T follicular helper cell (primary cell): ENCODE measurements at places on chromosomes 7 and 10.

- no peak for DNase-seq
Measured at GRCh38 chr7:105799006-105799405, 77.4 kb downstream of the ATXN7L1 start.

- DNase-seq: no peak
Measured at GRCh38 chr7:105030447-105030846, 16.4 kb downstream of the KMT2E start.

- no peak for DNase-seq
Measured at GRCh38 chr7:1855725-1856160, 185.7 kb downstream of the ELFN1 start.

DNA sequence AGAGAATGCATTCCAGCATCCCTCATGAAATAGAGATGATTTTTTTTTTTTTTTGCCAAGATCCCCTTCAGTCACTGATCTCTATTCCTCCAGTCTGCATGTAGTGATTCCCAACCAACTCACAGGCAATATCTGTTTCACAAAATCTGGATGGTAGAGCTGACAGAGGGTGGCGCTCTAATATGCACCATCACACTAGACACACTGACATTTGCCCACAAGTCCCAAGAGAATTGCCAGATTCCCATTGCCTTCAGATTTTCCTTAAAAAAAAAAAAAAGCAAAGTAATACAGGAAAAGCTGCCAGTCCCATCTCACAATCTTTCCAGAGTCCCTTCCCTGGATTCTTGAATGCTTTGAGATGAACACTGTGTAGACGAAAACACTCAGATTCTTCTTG lies 301.0 kb downstream of the SORCS1 start:
- no peak for DNase-seq

DNA sequence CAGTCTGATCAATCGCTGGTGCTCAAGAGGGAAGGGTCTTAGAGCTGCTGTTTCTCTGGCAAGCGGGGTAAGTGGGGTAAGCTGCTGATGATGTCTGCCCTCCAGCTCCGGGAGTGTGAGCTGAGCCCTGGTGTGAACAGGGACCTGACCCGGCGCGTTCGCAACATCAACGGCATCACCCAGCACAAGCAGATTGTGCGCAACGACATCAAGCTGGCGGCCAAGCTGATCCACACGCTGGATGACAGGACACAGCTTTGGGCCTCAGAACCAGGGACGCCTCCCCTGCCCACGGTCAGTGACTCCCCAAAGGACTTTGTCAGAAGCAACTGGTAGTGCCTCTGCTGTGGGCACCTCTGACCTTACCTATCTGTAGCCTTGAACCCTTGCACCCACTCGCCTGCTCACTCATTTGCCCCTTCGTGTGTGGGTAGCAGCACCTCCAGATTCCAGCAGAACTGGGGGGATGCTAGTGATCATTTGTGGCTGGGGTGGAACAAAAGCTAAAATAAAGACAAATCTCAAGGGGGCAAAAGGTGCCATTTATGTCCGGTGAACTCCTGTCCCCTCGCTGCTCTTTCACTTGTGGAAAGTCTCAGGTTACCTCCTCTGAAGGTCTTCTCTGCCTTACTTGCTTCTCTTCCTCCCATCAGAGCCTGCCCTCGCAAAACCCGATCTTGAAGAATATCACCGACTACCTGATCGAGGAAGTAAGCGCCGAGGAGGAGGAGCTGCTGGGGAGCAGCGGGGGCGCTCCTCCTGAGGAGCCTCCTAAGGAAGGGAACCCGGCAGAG lies 3.2 kb downstream of the UFSP1 start:
- no peak for DNase-seq

GRCh38 chr7:83832009-83832408 lies 183.1 kb upstream of the SEMA3E start:
- DNase-seq: no peak

DNA sequence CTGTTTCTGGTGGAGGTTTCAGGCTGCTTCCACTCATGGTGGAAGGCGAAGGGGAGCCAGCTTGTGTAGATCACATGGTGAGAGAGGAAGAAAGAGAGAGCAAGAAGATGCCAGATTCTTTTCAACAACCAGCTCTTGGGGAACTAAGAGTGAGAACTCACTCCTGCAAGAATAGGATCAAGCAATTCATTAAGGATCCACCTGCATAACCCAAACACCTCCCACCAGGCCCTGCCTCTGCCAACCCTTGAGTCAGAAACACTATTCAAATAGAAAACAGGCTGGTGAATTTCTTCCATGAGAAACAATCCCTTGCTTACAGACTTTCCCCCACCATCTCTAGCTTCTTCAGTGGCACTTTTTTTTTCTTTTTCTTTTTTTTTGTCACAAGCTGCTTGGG lies 317.2 kb downstream of the GPR158 start:
- no peak for DNase-seq

DNA sequence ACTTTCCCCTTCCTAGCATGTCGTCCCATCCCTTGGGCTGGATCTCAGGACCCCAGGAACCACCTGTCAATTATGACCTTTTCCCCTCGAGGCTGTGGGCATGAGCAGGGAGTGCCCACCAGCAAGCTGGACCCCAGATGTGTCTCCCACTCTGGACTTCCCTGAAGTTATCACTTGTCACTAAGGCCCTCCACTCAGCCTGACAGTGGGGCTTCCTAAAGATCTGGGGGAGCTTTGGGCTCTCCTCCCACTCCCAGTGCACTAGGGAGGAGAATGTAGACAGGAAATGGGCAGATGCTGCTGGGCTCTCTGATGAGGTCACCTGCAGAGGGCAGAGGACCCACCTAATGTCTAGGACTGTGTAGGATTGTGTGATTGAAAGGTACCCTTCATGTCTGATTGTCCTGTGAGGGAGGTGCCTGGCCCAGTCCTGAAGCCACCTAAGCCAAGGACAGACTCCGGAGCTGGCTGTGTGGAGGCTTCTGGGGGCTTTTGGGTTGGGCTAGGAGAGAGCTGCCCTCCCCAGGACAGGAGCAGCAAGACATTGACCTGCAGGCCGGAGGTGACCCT lies 18.7 kb downstream of the MYO1G start:
- DNase-seq: no peak

DNA sequence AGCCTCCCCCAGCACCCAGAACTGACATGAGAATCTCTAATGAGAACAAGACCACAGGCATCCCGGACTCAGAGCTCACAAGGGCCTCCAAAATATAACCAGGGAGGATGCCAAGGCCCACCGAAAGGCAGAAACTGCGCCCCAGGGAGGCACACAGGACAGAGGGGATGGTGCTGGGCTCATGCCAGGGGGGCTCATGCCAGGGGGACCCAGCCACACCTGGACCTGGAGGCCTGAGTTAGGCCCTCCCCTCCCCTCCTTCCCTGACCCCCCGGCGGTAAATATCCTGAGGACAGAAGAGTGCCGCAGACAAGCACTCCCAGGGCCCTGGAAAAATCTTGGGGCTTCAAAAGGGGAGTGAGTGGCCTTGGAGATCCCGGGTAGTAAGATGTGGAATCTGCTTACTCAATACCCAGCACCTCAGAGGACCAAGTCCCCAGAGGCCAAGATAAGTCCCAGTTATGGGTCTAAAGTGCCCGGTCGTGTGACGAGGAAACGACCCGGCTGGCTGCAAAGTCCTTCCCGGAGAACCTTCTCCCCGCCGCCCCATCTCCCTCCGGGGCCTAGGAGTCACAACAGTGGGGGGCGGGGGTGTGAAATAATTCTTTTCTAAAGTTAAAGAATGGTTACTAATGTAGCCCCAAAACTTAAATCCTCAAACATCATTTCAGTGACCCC lies 11.9 kb downstream of the PDGFA start:
- DNase-seq: no peak

- no peak for DNase-seq
Measured at GRCh38 chr10:130358981-130359650, 222.9 kb downstream of the GLRX3 start.

DNA sequence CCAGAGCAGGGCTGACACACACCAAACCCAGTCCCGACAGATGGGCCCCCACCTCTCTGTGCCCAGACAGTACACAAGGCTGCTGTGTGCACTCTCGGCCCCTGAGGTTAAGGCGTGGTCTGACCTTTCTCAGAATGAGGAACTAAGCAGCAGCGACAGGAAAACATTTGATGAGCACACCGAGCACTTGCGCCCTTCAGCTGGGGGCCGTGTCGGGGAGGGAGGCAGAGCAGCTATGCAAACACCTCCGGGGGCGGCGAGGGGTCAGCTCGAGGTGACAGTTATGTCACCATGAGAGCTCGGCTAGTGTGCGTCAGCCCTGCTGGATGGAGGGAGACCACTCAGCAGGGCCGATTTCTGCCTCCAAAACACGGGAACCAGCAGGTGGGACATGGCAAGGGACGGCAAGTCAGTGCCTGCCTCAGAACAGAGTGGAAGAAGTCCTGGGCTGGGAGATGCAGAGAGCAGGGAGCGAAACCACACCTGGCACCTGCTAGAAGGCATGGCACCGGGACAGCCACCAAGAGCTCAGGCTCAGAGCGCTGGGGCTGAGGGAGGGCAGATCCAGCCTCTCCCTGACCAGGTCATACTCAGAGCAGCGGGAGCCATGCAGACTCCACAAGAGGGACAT lies 57.4 kb downstream of the CHST15 start:
- DNase-seq: no peak

DNA sequence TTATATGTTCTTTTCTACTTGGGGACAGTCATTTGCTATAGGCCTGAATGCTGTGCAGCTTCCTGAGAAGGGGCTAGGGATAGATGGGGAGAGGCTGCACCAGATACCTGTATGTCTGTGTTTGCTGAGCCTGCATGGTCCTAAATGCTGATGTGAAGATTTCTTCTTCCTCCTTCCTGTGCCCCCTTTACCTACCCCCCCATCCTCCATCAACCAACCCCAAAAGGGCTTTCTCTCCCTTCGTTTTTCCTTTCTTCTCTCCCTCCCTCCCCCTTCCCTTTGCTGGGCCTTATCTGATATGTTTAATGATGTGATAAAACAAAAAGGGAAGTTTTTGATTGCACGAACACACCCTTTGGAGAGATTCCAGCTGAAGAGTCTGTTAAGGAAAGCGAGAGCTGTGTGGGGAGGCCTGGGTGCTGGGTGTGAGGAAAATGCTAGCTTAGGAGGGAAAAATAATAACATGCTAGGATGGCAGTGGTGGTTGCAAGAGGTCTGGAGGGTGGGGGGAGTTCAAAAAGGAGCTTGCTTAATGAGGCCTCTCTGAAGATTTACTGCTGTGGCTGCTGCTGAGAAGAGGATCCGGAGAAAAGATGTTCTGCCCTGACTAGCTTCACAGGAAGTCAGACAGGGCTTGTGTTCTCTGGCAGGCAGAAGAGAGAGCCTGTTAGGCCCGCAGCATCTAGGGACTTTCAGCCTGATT lies 101.8 kb downstream of the SAMD9 start:
- no peak for DNase-seq

- no peak for DNase-seq
Measured at GRCh38 chr10:68633816-68634466, 73.8 kb downstream of the TET1 start.

GRCh38 chr7:157729566-157729965 lies 392.8 kb downstream of the DNAJB6 start:
- DNase-seq: no peak

GRCh38 chr7:159107161-159107892 lies 37.3 kb downstream of the VIPR2 start:
- DNase-seq: no peak

DNA sequence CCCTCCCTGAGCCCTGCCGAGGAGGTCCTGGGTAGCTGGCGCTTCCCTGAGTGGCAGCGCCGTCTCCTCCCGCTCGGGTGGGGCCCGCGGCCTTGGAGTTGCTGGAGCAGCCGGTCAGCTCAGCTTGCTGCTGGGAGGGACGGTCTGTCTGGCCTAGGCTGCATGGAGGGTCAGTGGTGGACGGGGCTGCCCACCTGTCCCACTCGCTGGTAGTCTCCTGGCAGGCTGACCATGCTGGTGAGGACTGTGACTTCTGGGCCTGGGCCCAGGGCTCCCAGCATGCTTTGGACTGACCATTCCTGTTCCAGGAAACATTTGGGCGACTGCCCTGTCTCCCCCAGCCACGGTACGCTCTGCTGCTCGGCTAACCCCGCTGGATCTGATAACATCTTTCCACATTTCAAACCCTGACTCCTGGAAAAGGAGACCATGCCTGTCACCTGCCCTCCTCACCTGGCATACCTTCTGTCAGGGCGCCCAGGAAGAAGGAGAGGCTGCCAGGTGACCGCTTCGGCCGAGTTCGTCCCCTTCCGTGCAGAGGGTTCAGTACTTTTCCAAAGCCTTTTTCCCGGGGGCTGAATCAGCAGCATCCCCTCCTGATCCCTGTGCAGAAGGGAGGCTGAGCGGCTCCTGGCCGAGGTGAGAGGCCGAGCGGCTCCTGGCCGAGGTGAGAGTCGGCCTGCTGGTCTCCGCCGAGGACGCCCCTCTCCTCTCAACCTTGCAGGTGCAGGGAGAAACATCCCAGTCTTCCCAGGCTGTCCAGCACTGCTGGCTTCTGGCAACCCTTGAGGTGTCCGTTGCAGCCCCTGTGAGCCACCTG lies 43.4 kb downstream of the FAM20C start:
- no peak for DNase-seq

DNA sequence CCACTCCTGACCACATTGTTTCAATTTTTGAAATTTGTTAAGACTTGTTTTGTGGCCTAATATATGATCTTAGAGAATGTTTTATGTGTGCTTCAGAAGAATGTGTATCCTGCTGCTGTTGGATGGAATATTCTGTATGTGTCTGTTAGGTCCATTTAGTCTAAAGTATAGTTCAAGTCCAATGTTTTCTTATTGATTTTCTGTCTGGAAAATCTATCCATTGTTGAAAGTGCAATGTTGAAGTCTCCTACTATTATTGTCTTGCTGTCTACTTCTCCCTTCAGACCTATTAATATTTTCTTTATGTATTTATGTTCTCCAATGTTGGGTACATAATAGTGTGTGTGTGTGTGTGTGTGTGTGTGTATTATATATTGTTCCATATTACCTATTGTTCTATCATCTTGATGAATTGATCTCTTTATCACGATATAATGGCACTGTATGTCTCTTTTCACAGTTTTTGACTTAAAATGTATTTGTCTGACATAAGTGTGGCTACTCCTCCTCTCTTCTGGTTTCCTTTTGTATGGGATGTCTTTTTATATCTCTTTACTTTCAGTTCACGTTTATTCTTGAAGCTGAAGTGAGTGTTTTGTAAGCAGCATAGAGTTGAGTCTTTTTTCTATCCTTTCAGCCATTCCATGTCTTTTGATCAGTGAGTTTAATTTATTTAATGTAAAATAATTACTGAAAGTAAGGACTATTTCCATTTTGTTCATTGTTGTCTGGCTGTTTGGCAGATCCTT lies 61.3 kb downstream of the AKR1D1 start:
- DNase-seq: no peak

- no peak for DNase-seq
Measured at GRCh38 chr10:34941471-34942357, 126.6 kb upstream of the PARD3 start.

GRCh38 chr7:70014472-70015177 lies 416.4 kb downstream of the AUTS2 start:
- DNase-seq: no peak

DNA sequence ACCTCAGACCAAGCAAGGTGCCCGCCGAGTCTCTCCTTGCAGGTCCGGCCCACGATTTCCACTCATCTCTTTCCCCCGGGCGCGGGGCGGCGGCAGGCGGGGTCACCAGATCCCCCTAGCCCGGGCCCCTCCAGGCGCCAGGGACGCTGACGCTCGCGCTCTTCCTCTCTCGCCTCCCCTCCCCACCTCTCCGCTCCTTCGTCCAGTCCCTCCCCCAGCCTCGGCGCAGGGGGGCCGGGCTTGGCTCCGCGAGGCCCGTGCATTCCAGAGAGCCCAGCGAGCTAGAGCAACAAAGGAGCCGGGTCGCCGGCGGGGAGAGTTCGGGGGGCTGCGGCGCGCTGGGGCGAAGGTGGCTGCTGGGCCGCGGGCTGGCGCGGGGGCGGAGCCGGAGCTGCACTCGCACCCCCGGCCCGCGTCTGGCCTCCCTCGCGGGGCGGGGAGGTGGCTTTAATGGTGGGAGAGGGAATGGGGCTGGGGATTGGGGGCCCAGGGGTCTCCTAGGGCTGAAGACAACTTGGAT lies at the start of gene SMO:
Gene SMO, plus strand, starts transcription at position 262 of the 520 bp plus-strand sequence. CDS start 519 bp downstream, outside the sequence.
- DNase-seq: no peak

- DNase-seq: no peak
Measured at GRCh38 chr7:8618441-8619070, 185.1 kb downstream of the NXPH1 start.
